ENCODE measurements at places on chromosomes 5 and 9. TPM values are rescaled to one million over a fixed set of nuclear protein-coding genes. Genes with fewer than 3 reads are reported as not detected.

Gene GRXCR2
- total RNA-seq = not detected

Gene NR5A1
- 0.15 TPM for total RNA-seq

Gene GEMIN5
- total RNA-seq = 24.3 TPM

Gene EGR1
- total RNA-seq = 12.8 TPM

Gene PLEKHG4B
- total RNA-seq = 1.7 TPM

Gene SPATA31D4
- not detected for total RNA-seq

Gene BTNL9
- total RNA-seq = 1.2 TPM

Gene NR2F1-AS1
- 4.0 TPM for total RNA-seq

Gene FOXD4L4
- total RNA-seq = not detected
